ENCODE measurements at places on chromosomes 4 and X.

DNA sequence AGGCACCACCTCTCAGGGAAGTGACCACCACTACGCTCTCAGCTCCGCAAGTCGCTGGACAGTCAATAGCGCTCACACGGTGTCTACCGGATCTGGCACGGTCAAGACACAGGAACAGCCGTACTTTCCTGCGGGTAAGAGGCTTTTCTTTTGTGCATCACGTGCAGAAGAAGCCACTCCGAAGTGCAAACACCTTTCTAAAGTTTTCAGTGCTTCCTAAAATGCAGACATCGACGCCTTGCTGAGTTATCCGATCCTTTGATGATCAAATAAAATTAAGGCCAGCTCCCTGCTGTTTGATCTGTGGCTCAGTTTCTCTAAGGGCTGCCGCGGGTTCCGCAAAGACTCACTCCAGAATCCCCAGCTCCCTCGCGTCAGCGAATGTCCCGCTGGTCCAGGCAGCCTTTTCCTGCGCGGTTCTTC lies 71.8 kb downstream of the FBXO8 start:
- H3K27ac ChIP-seq: no peak overlapping the region
- H3K4me3 ChIP-seq: no peak overlapping the region

GRCh38 chrX:148784856-148785255 lies 284.4 kb downstream of the AFF2 start:
- DNase-seq: no peak
- no peak overlapping the region for H3K27ac ChIP-seq
- H3K4me3 ChIP-seq: no peak overlapping the region

DNA sequence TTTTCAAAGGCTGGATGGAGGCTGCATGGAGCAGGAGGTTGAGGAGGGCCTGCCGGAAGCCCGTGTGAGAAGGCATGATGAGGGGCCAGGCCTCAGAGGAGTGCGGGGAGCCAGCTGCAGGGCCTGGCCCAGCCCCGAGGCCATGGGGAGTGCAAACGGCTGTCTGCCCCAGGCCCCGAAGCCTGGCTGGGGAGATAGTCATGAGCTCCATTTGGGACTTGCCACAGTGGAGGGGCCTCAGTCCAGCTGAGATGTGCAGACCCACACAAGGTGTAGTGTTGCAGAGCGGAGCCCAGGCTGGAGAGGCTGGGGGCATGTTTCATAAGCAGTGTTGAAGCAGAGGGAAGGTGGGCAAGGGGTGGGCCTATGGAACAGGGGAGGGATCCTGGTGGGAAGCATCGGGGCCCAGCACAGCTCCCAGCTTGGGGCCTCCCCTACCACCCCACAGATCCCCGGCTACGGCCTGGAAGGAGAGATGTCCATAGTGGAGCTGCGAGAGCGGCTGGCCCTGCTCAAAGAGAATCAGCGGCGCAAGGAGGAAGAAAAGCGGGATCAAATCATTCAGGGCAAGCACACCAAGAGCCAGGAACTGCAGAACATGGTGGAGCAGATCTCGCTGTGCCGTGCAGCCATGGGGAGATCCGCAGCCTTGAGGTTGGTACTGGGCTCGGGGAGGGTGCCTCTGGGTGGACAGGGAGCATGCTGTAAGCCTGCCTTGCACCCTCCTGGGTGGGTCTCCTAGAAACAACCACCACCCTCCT lies 9.1 kb upstream of the RNF4 start:
- H3K4me1 ChIP-seq: no peaks in the 10 kb centered on the region
- no peak overlapping the region for H3K4me3 ChIP-seq
- no peaks in the 10 kb centered on the region for H3K36me3 ChIP-seq
- H3K27ac ChIP-seq: no peak overlapping the region

- H3K27me3 ChIP-seq: no peaks in the 10 kb centered on the region
- no peaks in the 10 kb centered on the region for H3K36me3 ChIP-seq
- H3K4me3 ChIP-seq: no peak overlapping the region
- DNase-seq: no peak
- peaks cover 1% of the 10 kb centered on the region for H3K4me1 ChIP-seq
Measured at GRCh38 chr4:138182838-138183426, 59.2 kb downstream of the SLC7A11 start.

DNA sequence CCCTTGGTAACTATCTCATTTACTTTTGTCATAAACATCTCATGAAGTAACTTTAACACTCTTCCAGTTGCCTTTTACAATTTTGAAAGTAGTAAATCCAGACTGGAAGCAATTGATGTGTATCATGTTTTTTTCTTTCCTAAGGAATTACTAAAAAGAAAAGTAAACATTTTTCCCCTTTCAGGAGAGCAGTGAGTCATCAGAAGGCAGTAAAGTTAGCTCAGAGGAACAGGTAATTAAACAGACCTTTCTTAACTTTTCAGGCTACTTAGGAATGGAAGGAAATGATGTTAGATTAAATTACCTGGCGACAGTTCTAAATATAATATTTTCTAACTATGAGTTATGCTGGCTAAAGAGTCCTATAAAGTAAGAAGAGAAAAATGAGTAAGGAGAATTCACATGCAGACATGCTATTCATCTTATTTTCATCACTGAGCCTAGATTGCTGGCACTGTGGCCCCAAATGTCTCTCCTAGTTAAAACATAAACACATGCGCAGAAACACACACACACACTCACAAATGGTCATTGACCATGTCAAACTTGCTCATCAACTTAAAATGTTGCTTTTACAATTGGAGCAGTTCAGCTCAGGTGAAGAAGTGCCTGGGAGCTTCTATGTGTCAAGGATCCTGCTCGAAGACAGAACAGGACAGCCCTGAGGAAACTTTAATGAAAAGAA lies 9.3 kb downstream of the DMP1 start:
- no peak overlapping the region for H3K27ac ChIP-seq
- no peaks in the 10 kb centered on the region for H3K27me3 ChIP-seq
- no peak for DNase-seq
- H3K4me1 ChIP-seq: no peaks in the 10 kb centered on the region
- no peak overlapping the region for H3K4me3 ChIP-seq
- H3K36me3 ChIP-seq: no peaks in the 10 kb centered on the region

DNA sequence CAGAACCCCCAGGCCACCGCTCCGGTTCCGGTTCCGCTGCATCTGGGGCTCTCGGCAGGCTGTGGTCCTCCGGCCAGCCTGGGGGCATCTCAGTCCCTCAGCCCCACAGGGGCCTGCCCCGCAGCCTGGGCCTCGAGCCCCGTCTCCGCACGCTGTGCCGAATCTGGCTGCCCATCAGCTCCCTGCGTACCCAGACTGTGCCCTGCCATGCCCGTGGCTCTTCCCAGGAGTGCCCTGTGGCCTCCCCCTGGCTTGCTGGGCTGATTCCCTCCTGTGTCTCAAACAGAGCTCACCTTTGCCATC lies 830 bp upstream of the MSANTD1 start:
- H3K4me3 ChIP-seq: no peak overlapping the region
- H3K27me3 ChIP-seq: no peaks in the 10 kb centered on the region
- H3K27ac ChIP-seq: no peak overlapping the region
- H3K36me3 ChIP-seq: no peaks in the 10 kb centered on the region
- no peak for DNase-seq
- peaks cover 4% of the 10 kb centered on the region for H3K4me1 ChIP-seq

DNA sequence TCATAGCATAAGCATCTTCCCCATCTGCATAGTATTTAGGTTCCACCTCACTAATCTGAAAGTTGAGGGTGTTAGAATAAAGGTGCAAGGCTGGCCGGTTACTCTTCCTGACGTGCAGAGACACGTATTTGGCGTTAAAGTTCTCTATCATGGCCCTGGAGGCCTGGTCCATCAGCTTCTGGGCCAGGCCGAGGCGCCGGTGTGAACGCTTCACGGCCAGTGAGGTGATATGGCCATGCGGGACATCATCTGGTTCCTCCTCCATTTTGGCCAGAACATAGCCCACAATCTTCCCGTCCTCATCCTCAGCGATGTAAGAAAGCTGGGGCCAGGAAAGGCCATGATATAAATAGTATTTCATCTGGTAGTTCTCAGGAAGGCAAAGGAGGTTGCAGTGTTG lies 425 bp downstream of the NAA11 start:
- no peak overlapping the region for H3K27ac ChIP-seq
- DNase-seq: no peak
- H3K27me3 ChIP-seq: no peaks in the 10 kb centered on the region
- H3K4me3 ChIP-seq: no peak overlapping the region
- H3K36me3 ChIP-seq: no peaks in the 10 kb centered on the region

DNA sequence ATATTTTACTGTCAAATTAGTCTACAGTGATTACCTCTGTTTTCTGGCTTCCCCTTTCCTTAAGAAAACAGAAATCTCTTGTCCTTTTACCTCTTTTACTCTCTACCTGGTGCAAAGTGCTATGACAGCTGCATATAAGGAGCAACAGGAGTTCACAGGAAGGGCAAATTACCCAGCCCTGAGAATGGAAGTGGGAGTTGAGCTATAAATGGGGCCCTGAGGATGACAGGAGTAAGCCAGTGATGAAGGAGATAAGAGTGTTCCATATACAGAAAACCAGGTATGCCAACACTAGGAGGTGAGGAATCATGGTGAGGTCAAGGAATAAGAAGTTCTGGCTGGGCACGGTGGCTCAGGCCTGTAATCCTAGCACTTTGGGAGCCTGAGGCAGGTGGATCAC lies 4.5 kb upstream of the HSD17B13 start:
- no peaks in the 10 kb centered on the region for H3K4me1 ChIP-seq
- no peak overlapping the region for H3K4me3 ChIP-seq
- no peaks in the 10 kb centered on the region for H3K36me3 ChIP-seq
- H3K27ac ChIP-seq: no peak overlapping the region
- H3K27me3 ChIP-seq: no peaks in the 10 kb centered on the region

GRCh38 chr4:44342800-44343199 lies 105.8 kb downstream of the KCTD8 start:
- no peaks in the 10 kb centered on the region for H3K4me1 ChIP-seq
- H3K27me3 ChIP-seq: no peaks in the 10 kb centered on the region
- no peaks in the 10 kb centered on the region for H3K36me3 ChIP-seq
- DNase-seq: no peak
- no peak overlapping the region for H3K4me3 ChIP-seq

DNA sequence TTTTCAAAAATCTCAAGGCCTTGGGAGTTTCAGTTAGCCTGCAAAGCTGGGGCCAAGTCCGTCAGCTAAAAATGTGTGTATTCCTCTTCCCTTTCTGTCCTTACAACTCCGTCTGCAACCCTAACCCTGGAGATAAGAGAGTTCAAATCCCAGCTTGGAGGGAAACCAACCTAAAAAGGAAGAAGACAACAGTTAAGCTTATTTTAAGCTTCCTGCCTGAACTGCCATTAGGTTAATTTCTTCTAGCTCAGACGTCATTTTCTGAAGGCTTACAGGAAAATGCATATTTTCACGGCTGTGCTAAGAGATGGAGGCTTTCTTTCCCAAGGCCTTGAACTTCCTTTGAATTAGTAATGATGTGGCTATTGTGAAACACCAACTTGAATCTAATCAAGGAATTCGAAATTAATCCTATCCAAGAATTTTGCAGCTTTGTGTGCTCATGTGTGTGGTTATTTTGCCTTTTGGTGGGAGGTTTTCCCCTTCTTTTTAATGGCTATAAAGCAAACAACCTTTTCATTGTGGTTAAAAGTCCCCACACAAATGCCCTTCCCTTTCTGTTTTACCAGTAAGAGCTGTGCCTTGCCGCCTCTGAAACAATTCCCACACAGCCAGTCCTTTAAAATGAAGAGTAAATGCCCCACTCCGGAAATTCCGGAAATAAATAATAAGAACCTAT lies 103.5 kb downstream of the IRF2 start:
- H3K36me3 ChIP-seq: no peaks in the 10 kb centered on the region
- DNase-seq: no peak
- H3K4me3 ChIP-seq: no peak overlapping the region
- H3K4me1 ChIP-seq: 0 out of 2 replicates have a peak, but pooled peaks cover 1% of the 10 kb centered on the region

DNA sequence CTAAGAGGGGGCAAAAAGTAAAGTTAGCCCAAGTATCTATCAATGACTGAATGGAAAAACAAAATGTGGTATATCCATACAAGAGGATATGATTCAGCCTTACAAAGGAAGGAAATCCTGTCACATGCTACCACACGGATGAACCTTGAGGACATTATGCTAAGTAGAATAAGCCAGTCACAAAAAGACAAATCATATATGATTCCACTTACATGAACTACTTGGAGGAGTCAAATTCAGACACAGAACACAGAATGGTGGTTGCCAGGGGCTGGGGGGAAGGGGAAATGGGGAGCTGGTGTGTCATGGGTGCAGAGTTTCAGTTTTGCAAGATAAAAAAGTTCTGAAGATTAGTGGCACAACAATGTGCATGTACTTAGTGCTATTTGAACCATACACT lies 101.8 kb downstream of the SH3KBP1 start:
- H3K4me1 ChIP-seq: no peaks in the 10 kb centered on the region
- no peak overlapping the region for H3K4me3 ChIP-seq
- DNase-seq: no peak
- no peaks in the 10 kb centered on the region for H3K27me3 ChIP-seq

DNA sequence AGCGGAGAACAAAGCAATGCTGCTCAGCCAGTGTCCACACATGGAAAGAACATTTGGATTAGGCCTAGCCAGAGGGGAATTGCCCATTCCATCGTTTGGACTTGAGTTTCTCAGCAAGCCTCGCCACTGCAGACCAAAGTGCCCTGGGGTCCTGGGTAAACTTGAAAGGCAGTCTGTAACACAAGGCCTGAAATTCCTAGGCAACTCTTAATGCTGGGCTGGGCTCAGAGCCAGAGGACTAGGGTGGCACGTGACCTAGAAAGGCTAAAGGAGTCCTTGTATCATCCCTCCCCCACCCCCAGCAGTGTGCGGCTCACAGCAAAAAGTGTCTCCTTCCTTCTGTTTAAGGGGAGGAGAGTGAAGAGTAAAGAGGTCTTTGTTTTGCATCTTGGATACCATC lies 210.4 kb upstream of the ARX start:
- H3K36me3 ChIP-seq: no peaks in the 10 kb centered on the region
- H3K4me1 ChIP-seq: no peaks in the 10 kb centered on the region
- no peak overlapping the region for H3K4me3 ChIP-seq
- no peak for DNase-seq

DNA sequence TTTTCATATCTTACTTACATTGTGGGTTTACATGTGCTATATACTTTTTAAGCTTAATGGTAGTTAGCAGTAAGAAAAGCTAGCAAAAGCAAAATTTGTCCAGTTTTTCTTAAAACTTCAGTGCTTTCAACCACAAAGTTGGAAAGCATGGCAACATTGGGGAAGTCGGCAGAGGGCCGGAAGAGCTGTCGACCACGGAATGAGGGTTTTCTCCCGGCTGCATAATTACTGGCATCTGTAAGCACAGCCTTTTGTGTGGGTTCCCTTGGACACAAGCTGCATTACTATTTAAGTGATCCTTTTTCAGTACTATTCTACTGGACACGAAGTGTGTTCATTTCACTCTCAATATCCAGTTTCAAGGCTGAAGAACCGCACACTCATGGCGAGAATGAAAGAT lies 560.4 kb downstream of the ANKRD50 start:
- no peak overlapping the region for H3K27ac ChIP-seq
- no peaks in the 10 kb centered on the region for H3K36me3 ChIP-seq
- no peaks in the 10 kb centered on the region for H3K4me1 ChIP-seq

- no peak overlapping the region for H3K27ac ChIP-seq
- DNase-seq: no peak
- H3K4me1 ChIP-seq: no peaks in the 10 kb centered on the region
- no peak overlapping the region for H3K4me3 ChIP-seq
- H3K36me3 ChIP-seq: no peaks in the 10 kb centered on the region
Measured at GRCh38 chr4:168643111-168643795, 146.4 kb downstream of the PALLD start.

GRCh38 chr4:168059251-168059650 lies 33.1 kb upstream of the ANXA10 start:
- no peaks in the 10 kb centered on the region for H3K36me3 ChIP-seq
- H3K4me3 ChIP-seq: no peak overlapping the region
- DNase-seq: no peak
- no peaks in the 10 kb centered on the region for H3K4me1 ChIP-seq
- H3K27me3 ChIP-seq: no peaks in the 10 kb centered on the region
- H3K27ac ChIP-seq: no peak overlapping the region

- no peak overlapping the region for H3K4me3 ChIP-seq
- H3K27me3 ChIP-seq: no peaks in the 10 kb centered on the region
- no peak overlapping the region for H3K27ac ChIP-seq
- DNase-seq: no peak
Measured at GRCh38 chr4:77040270-77040669, 35.5 kb downstream of the CCNI start.
